Iris pigment epithelial cell (primary cell): ENCODE measurements at places on chromosomes 1 and 21.

DNA sequence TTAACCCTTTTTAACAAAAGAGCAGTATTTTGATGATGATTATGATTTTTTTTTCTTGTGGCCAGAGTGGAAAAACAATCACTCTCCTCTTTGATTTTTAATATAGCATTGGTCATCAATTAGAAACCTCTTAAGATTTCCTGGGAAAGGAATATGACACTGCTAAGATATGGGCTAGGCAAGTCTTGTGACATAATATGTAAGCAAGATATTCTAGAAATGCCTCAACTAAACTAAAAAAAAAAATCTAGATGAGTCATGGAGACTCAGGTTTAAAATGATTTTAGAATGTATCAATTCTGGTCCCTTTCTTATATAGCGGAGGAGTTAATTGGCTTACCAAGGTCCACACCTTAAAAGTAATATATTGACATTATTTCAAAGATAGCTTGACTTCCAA lies 60.3 kb upstream of the JUN start:
- DNase-seq: peak; percentile 70

DNA sequence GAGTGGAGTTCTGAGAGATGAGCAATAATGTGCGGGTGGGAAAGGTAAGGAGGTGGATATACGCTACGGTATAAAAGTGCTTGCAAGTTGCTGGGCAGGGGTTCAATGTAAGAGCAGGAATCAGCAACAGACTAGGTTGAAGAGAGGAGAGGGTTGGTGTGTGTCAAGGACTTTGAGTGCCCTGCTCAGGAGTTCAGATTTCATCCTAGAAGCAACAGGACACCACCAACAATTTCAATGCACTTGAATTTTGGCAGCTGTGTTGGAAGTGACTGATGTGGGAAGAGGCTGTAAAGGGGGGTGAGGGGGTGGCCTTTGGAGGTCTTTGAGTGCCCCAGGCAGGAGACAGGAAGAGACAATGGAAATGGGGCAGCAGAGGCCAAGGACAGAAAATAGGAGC lies 57.3 kb downstream of the RHOU start:
- no peak for DNase-seq

DNA sequence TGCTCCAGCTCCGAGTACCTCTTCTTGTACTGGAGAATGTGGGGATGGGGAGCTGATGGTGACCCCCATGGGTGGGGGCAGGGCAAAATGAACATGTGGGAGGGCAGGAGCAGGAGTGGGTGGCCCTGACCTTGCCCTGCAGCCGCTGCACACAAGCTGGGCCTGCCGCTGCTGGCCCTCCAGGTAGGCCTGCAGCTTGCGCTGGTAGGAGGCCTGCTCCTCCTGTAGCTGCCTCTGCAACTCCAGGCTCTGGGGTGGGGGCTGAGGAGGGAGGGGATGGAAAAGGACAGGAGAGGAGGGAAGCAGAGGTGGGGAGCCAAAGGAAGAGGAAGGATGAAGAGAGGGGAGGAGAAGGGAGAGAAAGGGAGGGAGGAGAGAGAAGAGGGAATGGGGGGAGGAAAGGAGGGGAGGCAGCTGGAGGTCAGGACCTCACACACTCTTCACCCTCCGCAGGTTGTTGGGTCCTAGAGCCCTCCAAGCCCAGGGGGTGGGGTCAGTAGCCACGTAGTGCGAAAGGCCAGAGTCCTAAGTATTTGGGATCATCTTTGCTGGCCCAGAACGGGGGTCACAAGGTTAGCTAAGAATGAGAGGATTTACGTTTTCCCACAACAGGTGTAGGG lies 22.9 kb downstream of the RNU1-1 start:
- no peak for DNase-seq

- DNase-seq: peak; percentile 93
Observed at GRCh38 chr1:203692565-203693470, 66.2 kb downstream of the ATP2B4 start.

GRCh38 chr1:70247768-70248167 lies 26.6 kb downstream of the SRSF11 start:
- DNase-seq: no peak

- no peak for DNase-seq
Observed at GRCh38 chr1:57248830-57249229, 175.0 kb downstream of the DAB1 start.

DNA sequence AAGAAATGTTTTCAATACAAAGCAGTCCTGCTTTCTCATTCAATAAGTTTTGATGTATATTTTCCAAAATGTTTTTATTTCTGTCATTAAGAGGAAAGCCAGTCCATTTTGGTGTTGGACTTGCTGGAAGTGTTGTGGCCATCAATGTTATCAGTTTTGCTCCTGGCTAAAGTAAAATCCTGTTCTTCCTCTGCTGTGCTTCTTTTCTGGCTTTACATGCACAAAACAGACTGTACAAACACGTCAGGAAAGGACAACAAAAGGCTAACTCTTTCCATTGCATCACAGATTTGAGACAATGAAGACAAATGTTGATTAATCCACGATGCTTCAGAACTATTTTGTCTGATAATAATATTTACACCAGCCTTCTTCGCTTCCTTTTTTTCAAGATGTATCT lies 735.4 kb downstream of the LTN1 start:
- peak; percentile 59 for DNase-seq

DNA sequence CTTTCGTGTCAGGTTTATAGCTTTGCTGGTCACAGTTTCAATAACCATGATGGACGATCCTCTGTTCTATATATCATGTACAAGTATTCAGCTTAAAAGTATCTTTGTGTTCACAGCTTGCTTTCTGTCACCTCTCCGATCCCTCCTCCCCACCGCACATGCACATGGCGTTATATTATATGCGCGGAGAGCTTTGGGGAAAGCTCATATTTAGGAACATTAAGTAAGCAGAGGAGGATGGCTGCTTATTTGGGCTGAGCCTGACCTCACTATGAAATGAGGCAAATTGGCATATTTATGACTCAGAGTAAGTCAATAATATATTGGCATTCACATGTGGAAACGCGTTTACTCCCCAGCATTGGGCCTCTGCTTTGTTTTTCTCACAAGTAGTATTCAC lies 360.5 kb downstream of the HLX start:
- no peak for DNase-seq

DNA sequence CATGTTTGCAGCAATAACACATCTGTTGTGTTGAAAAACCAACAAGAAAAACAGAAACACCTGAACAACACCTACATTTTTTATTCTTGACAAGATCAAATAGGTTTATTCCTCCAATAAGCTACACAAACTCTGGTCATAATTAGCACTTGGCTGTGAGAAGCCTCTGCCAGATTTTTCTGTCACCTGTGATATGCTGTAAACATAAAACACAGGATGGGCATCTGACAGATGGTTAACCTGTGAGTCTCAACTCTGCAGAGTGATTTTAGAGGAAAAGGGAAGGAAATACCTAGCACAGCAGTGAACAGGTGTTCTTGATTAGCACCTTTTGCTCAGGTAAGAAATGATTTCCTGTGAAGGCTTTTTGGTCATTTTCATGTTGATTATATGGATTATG lies 175.4 kb upstream of the COA6 start:
- DNase-seq: no peak

GRCh38 chr1:35553851-35554250 lies 3.4 kb downstream of the KIAA0319L start:
- no peak for DNase-seq

DNA sequence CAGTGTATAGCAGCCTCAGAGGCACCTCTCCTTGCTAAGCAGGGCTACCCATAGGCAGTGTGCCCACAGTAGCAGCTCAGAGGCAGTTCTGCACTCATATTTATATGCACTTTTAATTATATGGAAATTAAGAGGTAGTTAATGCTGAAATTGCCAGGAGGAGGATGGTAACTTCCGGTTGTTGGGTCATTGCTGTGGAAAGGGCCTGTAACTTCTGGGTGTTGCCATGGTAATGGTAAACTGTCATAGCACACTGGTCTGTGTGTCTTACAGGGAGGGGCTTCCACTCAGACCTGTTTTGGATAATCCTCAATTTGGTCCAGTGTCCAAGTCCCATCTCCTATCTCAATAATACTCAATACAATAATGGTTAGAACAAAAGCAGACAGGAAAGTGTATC lies 7.6 kb downstream of the CFH start:
- DNase-seq: no peak
